ENCODE measurements at places on chromosomes 3 and 15.
A peak's percentile ranks its signal among the peaks of the same experiment; 100 is the strongest.

GRCh38 chr3:65130782-65131181 lies 443.0 kb upstream of the ADAMTS9 start:
- no peak for DNase-seq

DNA sequence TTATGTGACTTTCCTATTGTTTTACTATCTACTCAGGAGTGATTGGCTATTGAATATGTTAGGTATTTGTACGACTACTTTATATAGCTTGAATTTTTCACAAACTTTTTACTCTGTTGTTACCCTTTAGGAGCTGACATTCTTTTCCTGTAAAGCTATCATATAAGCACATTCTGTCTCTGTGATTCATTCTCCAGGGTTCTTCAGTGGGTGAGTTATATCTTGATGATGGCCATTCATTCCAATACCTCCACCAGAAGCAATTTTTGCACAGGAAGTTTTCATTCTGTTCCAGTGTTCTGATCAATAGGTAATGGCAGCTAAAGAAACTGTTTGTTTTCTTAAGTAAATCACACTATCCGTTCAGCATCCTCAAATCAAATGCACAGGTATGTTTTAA lies 10.1 kb upstream of the CAPN3 start:
- no peak for DNase-seq

GRCh38 chr15:77022646-77023575 lies 28.0 kb downstream of the PSTPIP1 start:
- DNase-seq = no peak

DNA sequence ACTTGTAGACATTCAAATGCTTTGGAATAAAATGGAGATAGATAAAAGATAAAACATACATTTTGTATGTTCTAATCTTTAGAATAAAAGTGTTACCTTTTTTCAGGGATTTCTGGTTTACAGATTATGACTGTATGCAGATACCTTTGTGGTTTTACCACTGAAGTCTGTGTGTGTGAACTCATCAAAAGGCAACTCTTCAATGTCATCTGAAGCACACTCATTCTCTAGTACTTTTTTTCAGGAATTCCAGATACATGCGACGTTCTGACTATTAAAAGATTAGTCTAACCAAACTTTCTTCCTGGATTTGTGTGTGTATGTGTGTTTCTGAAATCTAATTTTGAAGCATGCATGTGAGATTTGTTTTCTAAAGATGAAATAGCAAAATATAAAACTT lies 188.6 kb downstream of the NLGN1 start:
- no peak for DNase-seq

DNA sequence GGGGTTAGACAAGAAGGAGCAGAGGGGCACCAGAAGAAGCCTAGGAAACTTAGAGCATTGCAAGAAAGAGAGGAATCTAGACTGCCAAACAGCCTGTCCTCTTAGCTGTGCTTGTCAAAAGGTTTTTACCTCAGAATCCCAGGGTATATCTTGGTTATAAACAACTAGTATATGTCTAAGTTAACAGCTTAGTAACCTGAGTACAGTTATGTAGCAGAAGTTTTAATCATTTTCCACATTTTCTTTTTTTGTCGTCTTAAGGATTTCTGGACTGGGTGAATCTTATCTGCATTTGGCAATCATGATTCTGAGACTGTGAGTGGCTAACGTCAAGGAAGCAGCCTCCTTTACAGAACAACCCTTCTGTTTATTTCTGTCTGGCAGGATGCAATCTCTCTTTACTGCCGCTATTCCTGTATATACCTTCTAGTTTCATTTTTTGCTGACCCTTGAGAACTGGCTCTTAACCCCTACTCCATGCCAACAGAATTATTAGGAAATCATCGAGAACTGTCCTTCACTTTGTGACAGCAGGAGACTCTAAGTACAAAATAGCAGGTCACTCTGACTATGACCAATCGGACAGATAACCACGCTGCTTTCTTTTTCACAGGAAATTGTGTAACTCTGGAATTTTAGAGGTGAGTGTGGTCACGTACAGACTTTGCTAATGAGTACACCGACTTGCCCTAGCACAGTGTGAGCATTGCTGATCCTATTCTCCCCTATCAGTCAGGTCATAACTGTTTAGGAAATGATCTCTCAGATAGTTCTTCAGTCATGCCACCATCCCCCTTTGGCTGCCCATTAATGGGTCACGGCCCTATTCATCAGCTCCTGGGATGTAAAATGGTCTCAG lies 3.3 kb upstream of the CP start:
- DNase-seq = peak; percentile 32

DNA sequence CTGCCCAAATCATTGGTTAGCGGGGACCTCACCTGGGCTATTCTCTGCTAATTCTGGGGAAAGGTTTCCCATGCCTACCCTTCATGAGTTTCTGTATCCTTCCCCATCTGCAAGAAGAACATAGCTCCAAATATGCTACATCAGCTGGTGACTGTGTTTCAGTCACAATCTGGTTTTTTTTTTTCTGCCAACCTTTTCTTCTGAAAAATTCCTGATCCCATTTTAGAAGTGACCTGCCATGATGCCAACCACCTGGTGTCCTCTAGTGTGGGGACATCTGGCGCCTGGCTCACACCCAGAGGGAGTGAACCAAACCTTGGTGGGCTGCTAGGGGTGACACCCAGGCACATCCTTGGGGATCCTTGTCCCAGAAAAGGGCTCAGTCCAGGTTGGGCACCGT lies 76.1 kb downstream of the CHRD start:
- no peak for DNase-seq

GRCh38 chr3:109125902-109126301 lies 8.0 kb upstream of the MORC1 start:
- DNase-seq = no peak

- DNase-seq = no peak
These were observed 328.8 kb upstream of the THBS1 start for GRCh38 chr15:39252134-39252470.

- no peak for DNase-seq
These were observed 188.3 kb downstream of the RSL24D1 start for GRCh38 chr15:55008421-55008820.

- no peak for DNase-seq
These were observed 425.9 kb upstream of the ZNF385D start for GRCh38 chr3:22176911-22177310.

- no peak for DNase-seq
These were observed 27.6 kb upstream of the UBP1 start for GRCh38 chr3:33467786-33468185.

- no peak for DNase-seq
These were observed 3.5 kb downstream of the PLOD2 start for GRCh38 chr3:146157325-146158060.

DNA sequence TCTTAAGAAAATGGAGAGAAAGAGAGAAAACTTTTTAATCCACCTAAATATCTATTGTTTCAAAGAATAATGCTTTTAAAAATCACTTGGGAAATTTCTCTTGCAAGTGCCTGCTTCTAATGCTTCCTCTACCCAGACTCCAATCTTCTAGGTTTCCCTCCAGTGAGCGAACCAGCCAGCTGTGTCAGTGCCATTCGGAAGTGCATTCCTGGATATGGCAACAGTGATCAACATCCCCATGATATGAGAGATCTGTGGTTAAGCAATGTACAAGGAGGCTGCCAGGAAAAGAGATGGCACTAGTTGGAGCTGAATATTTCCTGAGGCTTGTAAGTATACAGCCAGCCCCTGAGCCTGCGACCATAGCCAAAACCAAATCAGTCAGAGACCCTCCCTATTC lies 53.3 kb upstream of the KCNMB2 start:
- DNase-seq = no peak

GRCh38 chr3:135272026-135272669 lies 477.1 kb downstream of the EPHB1 start:
- no peak for DNase-seq

GRCh38 chr15:71568227-71568626 lies 242.1 kb upstream of the NR2E3 start:
- DNase-seq = no peak

- no peak for DNase-seq
These were observed 278.8 kb downstream of the FOXP1 start for GRCh38 chr3:71304684-71305083.

DNA sequence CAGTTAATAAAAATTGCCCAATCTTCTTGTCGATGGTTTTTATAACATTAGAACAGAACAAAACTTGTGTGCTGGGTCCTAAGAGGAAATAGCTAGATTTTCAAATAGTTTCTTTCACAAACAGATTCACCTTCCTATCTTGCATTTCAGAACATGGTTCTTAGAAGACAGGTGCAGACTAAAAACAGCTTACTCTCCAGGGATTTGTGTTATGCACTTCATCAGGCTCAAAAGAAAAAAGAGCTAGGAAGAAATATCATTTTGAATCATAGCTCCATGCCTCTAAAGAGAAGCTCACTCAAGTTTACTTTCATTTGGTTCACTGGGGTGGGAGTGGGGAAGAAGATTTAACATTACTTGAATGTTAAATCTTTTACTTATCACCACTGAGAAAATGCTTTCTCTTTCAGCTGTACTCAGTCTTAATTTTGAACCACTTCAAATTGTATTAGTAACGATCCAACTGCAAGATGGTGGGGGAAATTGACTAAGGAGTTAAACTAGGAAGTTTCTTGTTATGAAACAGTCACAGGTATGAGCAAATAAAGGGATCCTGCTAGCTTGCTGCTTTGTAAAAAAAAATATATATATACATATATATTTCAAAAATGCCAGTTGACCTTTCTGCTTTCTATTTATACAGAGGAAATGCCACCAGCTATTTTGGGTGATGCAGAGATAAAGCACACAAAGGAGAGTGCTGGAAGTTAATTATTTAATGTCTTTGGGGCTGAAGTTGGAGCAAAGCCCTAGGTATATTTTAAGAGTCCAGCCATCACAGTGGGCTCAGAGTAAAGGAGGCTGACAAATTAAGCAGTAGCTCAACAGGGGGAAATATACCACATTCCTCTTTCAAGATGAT lies 28.3 kb upstream of the NUDT16 start:
- no peak for DNase-seq

DNA sequence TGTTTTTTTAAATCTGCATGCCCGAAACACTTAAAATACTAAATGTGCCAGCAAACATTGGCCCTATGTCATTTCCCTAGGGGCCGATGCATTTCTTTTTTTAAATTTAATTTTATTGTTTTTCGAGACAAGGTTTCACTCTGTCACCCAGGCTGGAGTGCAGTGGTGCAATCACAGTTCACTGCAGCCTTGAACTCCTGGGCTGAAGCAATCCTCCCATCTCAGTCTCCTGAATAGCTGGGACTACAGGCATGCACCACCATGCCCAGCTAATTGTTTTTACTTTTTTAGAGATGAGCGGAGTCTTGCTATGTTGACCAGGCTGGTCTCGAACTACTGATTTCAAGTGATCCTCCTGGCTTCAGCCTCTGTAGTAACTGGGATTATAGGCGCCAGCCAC lies 5.5 kb downstream of the PARP9 start:
- DNase-seq = no peak

GRCh38 chr3:120741837-120742197 lies 499 bp downstream of the RABL3 start:
- no peak for DNase-seq

GRCh38 chr3:35275768-35276167 lies 363.6 kb upstream of the ARPP21 start:
- no peak for DNase-seq

DNA sequence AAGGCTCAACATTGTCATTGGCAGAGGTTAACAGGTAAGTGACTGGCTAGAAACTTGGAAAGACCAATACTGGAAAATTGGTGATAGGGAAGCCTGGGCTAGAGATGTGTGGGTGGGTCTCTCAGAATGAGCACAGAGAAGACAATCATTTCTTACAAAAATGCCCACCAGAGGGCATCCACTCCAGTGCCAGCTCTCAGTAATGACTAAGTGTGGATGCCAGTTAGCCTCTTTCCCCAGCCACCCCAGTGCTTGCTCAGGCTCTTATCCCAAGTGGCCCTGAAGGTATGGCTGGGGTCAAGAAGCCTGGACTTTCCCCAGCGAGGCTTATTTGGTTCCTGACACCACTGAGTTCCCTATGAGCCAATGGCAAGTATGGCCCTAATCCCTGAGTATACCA lies 115.9 kb upstream of the ST8SIA2 start:
- DNase-seq = no peak

GRCh38 chr3:165359005-165359404 lies 162.8 kb upstream of the SLITRK3 start:
- DNase-seq = no peak

GRCh38 chr15:41594801-41595746 lies 36.1 kb downstream of the TYRO3 start:
- DNase-seq = no peak

DNA sequence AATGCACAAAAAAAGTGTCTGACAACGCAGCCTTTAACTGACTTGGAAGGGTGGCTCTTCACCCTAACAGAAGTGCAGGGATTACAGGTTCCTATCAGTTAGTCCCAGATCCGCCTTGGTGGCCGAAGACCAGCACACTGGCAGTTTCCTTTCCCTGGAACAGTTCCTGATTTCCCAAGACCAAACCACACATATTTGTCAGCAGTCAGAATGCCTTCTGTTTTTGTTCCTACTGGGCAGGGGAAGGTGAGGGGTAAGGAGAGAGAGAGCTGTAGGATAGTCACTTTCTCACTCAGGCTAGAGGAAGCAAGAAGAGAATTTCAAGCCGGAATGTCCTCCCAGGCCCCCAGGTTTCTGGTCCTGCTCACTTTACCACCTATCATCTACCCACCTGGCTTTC lies 9.2 kb downstream of the CXCR6 start:
- no peak for DNase-seq

Measured in activated T-helper 2 cell treated with anti-CD3 and anti-CD28 coated beads, Interferon-gamma antibody, Interleukin-2, Interleukin-4, amounts not matched to agents 10 μg/mL and 5 μg/mL and 100 μg/mL, durations not matched to agents 14 hours and 24 hours and 36 hours (primary cell).